Karpas-422 (cell line): ENCODE measurements at places on chromosomes 4 and X. TPM values are rescaled to one million over a fixed set of nuclear protein-coding genes. Genes with fewer than 3 reads are reported as not detected.

Gene MAP7D2
- 15.1 and 16.6 TPM in 2 replicates for total RNA-seq

Gene SPINK2
- not detected in 2 replicates for total RNA-seq

Gene EDA2R
- total RNA-seq, result not detected in 2 replicates

GRCh38 chr4:24559889-24560288 is 24.5 kb downstream of the DHX15 start:
- DNase-seq, result no peak
- no peak overlapping the region for H3K4me3 ChIP-seq
- no peaks in the 10 kb centered on the region for H3K27me3 ChIP-seq
- H3K4me1 ChIP-seq, result peaks cover 30% of the 10 kb centered on the region
- H3K27ac ChIP-seq, result no peak overlapping the region
- H3K36me3 ChIP-seq, result peaks cover 79% of the 10 kb centered on the region

DNA sequence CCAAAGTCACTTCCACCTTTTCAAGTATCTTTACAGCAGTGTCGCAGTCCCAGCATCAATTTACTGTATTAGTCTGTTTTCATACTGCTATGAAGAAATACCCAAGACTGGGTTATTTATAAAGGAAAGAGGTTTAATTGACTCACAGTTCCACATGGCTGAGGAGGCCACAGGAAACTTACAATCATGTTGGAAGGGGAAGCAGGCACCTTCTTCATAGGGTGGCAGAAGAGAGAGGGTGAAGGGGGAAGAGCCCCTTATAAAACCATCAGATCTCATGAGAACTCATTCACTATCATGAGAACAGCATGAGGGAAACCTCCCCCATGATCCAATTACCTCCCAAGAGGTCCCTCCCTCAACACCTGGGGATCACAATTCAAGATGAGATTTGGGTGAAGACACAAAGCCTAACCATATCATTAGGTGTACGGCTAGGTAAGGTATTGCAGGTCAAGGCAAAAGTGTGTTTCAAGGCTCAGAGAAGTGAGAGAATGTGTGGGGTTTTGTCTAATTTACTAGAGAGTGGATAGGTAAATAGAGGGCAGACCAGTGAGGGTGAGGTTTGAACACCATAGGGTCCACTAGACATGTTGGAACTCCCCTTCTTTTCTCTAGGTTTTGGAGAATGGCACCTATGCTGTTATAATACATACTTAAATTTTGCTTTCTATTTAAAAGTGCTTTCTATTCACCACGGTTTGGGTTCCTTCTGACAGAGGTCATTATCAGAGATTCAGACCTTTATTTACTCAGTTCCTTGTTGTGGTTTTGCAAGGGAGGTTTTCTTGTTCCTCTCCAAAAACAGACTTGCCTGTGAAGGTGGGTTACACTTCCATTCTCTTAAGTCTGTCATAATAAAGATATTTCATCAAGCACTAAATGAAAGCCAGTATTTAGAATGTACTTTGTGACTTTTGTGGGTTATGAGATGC is 186.6 kb downstream of the CPEB2 start:
- H3K4me3 ChIP-seq, result no peak overlapping the region
- no peak for DNase-seq

DNA sequence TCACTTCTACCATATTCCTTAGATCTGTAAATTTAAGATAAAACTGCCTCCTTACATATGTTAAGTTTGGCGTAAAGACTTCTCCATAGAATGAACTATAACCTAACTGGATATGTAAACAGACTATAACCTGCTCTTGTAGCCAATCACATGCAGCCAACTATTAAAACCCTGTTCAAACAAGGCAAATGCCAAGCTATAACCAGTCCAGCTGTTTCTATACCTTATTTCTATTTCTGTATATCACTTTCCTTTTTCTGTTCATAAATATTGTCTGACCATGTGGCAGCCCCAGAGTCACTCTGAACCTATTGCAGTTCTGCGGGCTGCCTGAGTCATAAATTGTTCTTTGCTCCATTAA is 12.4 kb upstream of the POF1B start:
- DNase-seq, result no peak
- H3K27ac ChIP-seq, result no peak overlapping the region
- H3K27me3 ChIP-seq, result no peaks in the 10 kb centered on the region
- no peak overlapping the region for H3K4me3 ChIP-seq
- no peaks in the 10 kb centered on the region for H3K4me1 ChIP-seq

GRCh38 chrX:115030625-115031024 is 13.2 kb upstream of the IL13RA2 start:
- no peak for DNase-seq
- H3K27me3 ChIP-seq, result no peaks in the 10 kb centered on the region
- H3K27ac ChIP-seq, result no peak overlapping the region
- no peak overlapping the region for H3K4me3 ChIP-seq
- H3K4me1 ChIP-seq, result no peaks in the 10 kb centered on the region

DNA sequence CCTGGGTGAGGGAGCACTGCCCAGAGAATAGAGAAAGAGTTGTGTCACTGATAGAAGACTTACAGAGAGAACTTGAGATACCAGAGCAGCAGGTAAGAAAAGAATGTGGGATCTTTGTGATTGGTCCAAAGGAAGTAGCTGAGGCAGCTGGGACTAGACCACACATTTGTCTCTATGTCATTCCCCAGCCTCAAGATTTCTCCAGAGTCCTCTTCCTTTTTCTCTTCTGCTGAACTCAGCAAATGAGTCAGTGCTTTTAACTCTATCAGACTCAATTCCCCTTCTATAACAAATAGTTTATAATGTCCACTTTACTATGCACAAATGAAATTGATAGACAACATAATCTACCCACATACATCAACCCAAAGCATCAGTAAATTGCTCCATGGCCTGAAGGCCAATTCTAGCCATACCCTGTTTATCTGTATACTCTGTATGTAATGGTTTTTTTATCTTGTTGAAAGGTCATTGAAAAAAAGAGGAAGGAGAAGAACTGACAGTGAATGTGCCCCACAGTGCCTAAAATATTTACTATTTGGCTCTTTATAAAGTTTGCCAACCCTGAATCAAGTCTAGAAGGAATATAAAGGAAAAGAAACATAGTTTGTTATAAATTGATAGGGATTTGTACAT is 38.2 kb downstream of the ETDC start:
- H3K27ac ChIP-seq, result no peak overlapping the region
- no peak for DNase-seq
- no peaks in the 10 kb centered on the region for H3K36me3 ChIP-seq
- no peaks in the 10 kb centered on the region for H3K27me3 ChIP-seq
- H3K4me3 ChIP-seq, result no peak overlapping the region

- H3K36me3 ChIP-seq, result no peaks in the 10 kb centered on the region
- no peak overlapping the region for H3K27ac ChIP-seq
- no peaks in the 10 kb centered on the region for H3K4me1 ChIP-seq
- DNase-seq, result no peak
- H3K4me3 ChIP-seq, result no peak overlapping the region
- H3K27me3 ChIP-seq, result no peaks in the 10 kb centered on the region
These were observed 481.5 kb downstream of the BCOR start for GRCh38 chrX:39616098-39616729.
